Neuronal stem cell (in vitro differentiated cells): ENCODE measurements at places on chromosomes 7 and 10.

GRCh38 chr7:42627626-42628025 lies 284.2 kb downstream of the C7orf25 start:
- no peak for DNase-seq

DNA sequence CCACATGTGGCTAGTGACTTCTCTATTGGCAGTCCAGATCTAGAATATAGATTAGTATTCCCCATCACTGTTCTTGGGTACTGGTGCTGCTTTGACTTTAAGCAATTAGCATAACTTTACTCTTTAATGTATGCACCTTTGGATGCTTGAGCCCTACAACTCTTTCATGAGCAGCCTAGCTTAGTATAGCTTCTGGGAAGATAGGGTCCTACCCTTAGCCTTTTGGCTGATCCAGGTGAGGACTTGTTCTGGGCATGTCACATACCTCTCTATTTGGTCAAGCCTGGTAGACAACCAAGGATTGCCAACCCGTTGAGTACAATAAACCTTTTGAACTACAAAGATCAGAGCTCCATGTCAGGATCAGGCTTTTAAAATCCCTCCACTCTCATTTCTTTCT lies 17.7 kb downstream of the PCGF5 start:
- DNase-seq, result no peak

DNA sequence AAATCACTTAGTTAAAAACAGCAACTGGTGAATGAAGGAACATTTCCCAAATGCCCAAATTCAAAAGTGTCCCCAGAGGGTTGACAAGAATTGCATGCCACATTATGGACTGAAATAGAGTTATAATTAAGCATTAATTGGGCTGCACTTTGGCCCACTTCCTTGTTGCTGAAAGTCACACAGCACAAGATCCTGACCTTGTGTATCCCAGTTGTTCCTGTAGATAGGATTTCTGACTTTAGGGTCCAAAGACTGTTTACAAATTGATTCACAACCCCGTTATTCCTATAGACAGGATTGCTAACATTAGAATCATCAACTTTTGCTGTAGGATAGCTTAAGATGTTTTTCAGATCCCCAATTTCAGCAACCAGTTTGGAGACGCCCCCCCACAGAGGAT lies 31.5 kb upstream of the NPFFR1 start:
- no peak for DNase-seq

DNA sequence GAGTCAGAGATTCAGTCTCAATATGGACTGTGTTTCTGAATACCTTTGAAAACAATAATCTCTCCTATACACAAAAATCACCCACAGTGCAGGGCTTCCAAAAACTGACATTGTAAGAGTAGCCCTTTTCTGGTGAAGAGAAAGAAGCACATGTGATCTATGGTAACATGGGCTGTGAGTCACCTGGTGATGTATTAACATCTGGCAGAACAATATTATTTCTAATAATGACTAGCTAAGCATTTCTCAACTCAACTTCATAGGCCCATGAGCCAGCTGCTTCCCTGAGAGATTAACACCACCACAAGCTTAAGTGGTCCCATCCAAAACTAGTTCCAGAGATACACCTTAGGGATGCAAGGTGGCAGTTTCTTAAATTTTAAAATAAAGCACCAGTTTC lies 331.0 kb upstream of the NRP1 start:
- no peak for DNase-seq
